ENCODE measurements at places on chromosomes 13 and 19.

DNA sequence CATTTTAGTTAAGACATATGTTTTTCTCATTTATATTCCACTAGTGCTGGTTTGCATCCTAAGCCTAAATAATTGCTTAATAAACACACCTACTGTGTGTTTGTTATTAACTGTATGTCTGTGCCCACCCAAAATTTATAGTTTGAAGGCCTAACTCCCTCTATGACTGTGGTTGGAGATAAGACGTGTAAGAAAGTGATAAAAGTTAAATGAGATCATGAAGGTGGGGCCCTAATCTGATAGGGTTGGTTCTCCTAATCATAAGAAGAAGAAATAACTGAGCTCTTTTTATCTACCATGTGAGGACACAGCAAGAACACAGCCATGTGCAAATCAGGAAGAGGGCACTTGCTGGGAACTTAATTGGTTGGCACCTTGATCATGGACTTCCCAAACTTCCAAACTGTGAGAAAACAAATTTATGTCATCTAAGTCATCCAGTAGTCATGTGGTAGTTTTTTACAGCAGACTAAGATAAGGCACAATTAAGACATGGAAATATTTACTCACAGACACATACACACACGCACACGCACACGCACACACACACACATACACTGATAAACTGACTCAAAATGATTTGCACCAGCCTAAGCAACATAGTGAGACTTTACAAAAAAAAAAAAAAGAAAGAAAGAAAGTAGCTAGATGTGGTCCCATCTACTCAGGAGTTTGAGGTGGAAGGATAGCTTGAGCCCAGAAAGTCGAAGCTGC lies 662.1 kb downstream of the PCDH9 start:
- no peak for DNase-seq

GRCh38 chr13:79935121-79935520 lies 405.8 kb downstream of the SPRY2 start:
- no peak for DNase-seq

- DNase-seq: no peak
Measured at GRCh38 chr19:1959928-1960589, 19.1 kb downstream of the CSNK1G2 start.

DNA sequence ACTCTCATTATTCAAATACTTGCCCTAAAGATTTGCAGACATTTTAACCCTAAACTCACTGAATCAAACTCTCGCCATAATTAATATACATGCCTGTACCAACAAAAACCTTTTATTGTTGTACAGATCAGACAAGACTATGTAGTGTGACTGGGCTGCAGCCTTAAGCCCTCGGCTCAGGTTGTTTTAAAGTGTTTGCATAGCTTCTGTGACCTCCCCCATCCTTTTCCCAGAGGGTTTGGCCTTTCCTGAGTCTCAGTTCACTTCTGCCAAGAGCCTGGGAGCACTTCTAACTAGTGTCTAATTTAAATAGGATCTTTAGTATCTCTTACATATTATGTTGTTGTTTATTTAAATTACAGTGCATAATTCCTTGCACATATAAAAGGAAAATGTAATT lies 158.2 kb downstream of the HS6ST3 start:
- no peak for DNase-seq

DNA sequence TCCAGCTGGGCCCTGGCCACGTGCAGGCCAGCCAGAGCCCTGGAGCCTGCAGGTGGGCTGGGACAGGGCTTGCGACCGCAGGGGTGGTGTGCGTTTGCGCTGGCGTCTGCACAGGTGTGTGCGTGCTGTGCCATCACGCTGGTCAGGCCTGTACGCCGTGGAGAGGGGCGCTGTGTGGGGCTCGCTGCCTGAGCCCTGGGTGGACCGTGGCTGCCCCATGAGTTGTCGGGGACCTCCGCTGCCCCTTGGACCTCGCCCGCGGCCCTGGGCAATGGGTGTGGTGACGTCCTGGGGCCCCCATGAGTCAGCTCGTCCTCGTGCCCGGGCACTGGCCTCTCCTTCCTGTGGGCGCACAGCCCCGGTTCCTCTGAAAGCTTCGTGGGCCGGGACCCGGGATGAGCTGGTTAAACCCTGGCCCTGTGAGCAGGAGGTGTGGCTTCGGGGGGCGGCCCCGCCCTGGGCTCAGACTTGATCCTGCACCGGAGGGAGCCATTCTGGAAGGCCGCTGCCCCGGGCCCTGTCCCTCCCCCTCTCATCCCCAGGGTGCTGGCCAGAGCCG lies 6.8 kb downstream of the CSNK1G2 start:
- no peak for DNase-seq

- DNase-seq: no peak
Measured at GRCh38 chr13:114286808-114287207, 5.4 kb downstream of the UPF3A start.

DNA sequence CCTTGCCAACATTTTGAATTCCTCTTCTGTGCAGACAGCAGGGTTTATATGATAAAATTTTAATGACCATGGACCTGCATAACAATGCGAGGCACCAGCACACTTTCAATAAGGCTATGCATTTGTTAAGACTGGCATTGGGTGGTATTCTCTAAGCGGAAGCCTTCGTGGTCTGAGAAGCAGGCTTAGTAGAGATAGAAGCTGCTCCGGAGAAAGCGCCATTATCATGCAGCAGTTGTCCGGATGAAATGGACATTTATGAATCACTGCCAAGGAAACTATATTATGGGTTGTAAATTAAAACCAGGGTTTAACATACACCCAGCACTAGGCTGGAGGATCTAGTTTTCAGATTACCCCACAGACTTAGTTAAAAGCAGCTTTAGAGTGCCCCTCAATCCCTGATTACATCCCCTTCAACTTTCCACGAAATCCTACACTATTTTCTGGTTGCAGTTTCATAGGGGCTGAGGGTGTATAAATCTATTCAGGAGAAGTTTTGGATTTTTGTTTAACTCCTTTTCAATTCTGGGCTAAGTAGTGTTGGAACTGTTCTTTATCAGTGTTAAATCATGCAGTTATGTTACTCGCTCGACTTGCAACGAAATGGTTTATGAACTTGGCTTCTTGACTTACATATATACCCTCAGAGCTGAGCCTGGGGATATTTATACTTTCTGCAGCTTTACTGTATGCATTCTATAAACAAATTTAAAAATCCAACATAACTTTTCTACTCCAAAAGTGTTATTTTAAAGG lies 193.3 kb downstream of the PCDH9 start:
- DNase-seq: no peak

GRCh38 chr19:10001899-10002298 lies 8.4 kb downstream of the COL5A3 start:
- DNase-seq: peak; percentile 63

GRCh38 chr13:111469916-111470506 lies 149.6 kb downstream of the TEX29 start:
- DNase-seq: no peak

- peak; percentile 45 for DNase-seq
Measured at GRCh38 chr19:35346193-35347052, 1.3 kb upstream of the FFAR1 start.

Measured in pancreas (tissue), 10 donors.